ENCODE measurements at places on chromosomes 7 and 10. TPM values are rescaled to one million over a fixed set of nuclear protein-coding genes. Genes with fewer than 3 reads are reported as not detected.

DNA sequence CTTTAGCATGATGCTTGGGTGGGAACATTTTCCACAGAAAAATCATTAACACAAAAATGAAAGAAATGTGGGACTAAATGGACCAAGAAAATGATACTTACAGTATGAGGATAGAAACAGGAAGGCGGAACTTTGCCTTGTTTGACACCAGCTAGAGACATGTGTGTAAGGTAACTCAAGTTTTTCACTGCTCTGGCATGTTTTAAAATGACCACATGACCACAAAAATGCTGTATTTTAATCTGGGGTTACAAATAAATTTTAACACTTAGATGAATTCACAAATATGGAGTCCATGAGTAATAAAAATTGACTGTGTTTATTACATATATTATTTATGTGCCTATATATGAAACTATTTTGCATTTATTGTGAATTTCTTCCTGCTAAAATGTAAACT, 100.9 kb upstream of the PHYHIPL start:
- no peak for DNase-seq

DNA sequence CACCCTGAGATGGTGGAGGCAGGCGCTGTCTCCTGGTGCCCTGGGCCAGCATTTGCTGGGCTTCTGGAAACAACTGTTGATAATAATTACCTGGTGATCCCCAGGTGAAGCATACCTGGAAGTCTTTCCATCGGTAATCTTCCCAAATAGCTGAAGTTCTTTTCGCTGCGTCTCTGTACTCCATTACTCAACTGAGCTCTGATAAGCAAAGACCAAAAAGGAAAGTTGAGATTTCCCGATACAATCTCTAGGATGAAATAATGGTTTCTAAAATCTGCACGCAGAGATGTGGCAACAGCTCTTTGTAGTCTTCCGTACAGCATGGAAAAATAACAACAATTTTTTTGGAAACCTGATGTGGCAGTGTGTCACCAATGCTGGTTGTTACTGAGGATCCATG, 226.5 kb downstream of the GATA3 start:
- no peak for DNase-seq

Gene LIPN
- 0.10 TPM for total RNA-seq

Gene HABP2
- total RNA-seq: not detected

Gene CNOT4
- total RNA-seq: 0.59 TPM

Data from MG63 (cell line).